ENCODE measurements at places on chromosomes 3 and 15. TPM values are rescaled to one million over a fixed set of nuclear protein-coding genes. Genes with fewer than 3 reads are reported as not detected.

Gene WDR93
- total RNA-seq, result not detected

Gene NEDD4
- total RNA-seq, result 42.5 TPM

Gene GATA2
- not detected for total RNA-seq

Gene STRIT1
- not detected for total RNA-seq

Gene TIMP4
- total RNA-seq, result not detected

Measured in mammary epithelial cell (primary cell).